Motor neuron (in vitro differentiated cells): ENCODE measurements at places on chromosomes 11 and 22. TPM values are rescaled to one million over a fixed set of nuclear protein-coding genes. Genes with fewer than 3 reads are reported as not detected.

DNA sequence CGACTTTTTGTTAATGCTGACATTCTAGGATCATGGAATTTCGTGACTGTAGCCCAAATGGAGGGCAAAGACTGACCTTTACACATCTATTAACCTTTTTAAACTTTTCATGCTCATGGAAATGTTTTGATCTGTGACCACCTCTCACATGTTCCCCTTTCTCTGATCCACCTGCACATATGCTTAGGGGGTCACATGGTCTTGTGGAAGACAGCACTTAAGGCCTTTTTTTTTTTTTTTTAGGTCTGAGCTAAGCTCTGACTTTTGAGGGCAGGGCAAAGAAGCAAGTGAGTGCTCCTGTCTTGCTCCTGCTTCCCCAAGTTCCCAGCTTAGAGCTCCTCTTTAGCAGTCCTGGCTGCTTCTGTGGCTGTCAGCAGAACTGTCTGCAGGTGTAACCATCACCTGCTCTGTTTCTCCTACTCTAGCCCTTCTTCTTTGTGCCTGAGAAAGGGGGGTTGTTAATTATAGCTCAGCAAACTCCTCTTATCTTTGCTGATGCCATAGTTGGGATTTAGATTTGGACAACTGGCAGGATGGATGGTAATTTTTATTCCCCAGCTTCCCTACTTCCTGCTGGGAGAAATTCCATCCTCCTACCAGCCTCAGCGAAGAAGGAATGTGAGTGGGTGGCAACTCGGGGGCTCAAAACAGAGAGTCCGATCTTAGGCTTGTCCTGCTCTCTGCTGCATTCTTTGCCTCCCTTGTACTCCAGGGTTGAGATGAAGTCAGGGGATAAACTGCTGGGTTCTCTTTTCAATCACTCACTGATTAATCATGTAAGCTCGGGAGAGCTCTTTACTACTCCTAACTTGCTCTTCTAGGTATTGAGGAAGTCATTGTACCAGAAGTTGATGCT is 64.4 kb downstream of the GRAMD1B start:
- ATAC-seq, result no peak

GRCh38 chr11:112163875-112164685 is at the start of gene IL18:
Gene IL18 (minus strand): TSS chr11:112164094. CDS start chr11:112155053, 9,041 bp downstream.
- ATAC-seq, result peak; percentile 80

GRCh38 chr11:73229321-73229895 is 11.3 kb downstream of the P2RY2 start:
- peak; percentile 89 for ATAC-seq

DNA sequence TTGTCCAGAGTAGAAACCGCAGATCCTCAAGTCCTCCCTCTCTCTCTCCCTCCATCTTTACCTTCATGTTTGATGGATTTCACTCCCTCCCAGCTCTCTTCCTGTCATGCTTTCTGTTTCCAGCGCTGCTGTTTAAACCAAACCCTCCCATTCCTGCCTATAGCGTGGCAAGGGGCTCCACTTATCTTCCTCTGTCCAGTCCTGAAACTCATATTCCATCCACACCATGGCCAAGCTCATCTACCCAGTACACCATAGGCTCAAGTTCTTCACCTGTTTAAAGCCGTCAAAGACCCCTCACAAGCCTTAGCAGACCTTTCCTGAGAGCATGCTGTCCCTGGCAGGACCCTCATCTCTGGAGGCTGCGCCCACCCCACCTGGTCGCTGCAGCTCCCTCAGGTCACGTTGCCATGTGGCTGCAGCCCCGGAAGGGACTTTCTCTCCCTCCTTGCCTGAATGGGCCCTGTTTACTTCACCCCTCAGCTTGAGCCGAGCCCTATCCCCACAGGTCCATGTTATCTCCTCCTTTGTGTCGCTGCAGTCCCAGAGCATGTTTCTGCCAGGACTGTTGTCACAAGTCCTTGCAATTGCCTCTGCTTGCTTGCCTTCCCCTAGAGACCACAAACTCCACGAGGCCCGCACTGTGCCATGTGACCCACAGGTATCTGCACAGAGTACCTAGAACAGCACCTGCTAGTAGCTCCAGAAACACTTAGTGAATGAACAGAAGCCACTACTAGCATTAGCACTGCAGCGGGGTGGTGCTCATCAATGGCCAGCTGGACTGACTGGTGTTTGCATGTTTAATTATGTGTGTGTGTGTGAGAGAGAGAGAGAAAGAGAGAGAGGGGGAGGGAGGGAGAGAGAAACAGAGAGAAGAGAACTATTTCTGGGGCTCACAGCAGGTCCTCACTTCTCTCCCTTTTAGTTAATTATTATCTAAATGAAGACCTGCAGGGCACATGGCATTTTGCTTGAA is 149.4 kb upstream of the SNX19 start:
- no peak for ATAC-seq

The BTG4 gene
- not detected in 2 replicates for total RNA-seq

- ATAC-seq, result no peak
Observed at GRCh38 chr11:6755303-6755952, 16.3 kb downstream of the OR2AG2 start.

GRCh38 chr11:103652013-103652412 is 384.4 kb upstream of the DDI1 start:
- no peak for ATAC-seq
